ENCODE measurements at places on chromosomes 5 and 9. TPM values are rescaled to one million over a fixed set of nuclear protein-coding genes. Genes with fewer than 3 reads are reported as not detected.

IFNA13 gene
- total RNA-seq: not detected

PALM2AKAP2 gene
- 39.6 TPM for total RNA-seq

DNA sequence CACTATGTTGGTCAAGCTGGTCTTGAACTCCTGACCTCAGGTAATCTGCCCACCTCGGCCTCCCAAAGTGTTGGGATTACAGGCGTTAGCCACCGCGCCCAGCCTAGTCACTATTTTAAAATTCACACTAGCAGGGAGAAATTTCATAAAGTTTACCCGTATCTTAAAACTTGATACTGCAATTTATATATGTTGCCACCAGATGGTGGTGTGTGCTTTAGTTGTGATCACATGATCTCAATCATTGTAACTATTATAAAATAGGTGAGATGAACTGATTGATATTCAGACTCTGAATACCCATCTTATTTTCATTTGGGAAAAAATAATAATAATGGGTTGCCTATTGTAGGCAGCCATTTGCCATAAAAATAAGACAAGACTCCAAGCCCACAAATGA lies 1330.4 kb upstream of the WWC1 start:
- DNase-seq: peak; percentile 58

DNA sequence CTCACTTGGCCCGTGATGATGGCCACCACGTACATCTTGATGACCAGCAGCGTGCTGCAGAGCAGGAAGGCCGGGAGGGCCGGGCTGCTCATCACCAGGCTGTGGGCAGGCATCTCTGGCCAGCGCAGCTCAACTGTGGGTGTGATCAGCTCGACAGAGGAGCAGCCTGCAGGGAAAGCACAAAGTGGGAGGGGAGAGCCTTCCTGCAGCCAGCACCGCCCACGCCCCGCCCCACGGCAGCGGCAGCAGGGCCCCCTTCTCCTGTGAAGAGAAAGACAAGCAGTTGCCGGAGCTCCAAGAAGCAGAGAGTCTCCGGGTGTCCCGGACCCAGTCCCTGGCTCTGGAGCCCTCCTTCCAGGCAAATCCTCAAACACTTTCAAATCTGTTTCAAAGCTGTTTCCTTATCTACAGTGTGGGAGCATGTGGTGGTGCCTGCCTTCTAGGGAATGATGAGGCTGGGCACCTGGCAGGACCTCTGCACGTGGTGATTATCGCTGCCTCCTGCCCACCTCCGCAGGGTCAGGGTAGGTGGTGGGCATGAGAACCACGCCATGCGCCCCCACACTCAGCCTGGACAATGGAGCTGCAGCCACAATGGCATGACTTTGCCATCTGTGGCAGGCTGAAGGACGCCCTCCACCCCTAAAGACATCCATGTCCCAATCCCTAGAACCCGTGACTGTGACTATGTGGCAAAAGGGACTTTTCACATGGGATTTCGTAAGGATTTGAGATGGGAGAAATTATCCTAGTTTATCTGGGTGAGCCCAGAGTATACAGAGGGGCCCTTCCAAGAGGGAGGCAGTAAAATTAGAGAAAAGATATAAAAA lies at the start of gene PTGES:
PTGES (minus strand) TSS at position 143 of the 830 bp plus-strand sequence; CDS start at position 113, 30 bp downstream.
- peak; percentile 82 for DNase-seq

DNA sequence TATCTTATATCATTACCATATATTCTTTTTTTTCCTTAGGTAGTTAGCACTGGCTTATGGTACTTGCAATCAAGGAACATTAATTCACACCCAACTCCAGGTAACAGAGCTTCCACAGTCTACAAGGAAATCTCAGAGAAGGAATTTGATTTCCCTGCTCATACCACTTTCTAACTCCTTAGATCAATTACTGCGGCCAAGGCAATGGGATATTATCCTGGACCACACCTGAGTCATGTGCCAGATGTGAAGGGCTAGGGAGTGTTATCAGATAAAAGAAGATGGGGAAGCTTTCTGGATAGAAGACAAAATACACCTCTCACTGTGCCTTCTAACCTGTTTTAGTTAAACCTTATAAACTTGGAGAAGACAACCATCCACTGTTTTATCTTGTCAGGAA lies 181.2 kb downstream of the CCDC192 start:
- no peak for DNase-seq

DNA sequence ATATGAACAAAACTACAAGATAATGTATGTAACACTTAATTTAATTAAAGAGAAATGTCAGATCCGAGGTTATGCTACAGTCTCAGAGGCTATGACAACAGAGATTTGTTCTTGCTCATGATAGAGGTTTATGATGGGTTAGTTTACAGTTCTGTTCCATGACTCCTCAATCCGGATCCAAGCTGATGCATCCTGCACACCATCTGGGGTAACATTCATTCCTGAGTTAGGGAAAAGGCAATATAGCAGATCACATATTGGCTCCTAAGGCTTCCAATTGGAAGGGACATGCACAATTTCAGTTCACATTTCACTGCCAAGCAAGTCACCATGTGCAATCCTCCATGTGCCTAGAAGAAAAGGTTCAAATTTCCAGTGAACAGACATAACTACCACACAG lies 40.4 kb downstream of the ABLIM3 start:
- DNase-seq: no peak

DNA sequence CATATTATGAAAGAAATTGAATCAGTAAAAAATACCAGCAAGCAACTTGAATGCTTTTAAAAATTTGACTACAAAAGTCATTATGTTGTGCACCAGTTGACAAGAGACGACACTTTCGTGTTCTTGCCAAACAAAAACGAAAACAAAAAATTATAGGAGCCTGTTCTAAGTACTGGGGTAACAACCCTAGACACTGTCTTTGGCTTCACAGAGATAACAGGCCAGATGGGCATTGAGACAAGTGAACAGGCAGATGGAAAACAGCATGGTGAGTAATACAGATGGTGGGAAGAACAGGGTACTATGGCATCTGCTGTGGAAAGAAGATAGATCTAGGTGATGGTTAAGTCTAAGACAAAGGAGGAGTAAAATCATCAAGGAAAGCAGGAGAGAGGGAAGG lies 99.0 kb downstream of the CDH12 start:
- DNase-seq: no peak

All from SJCRH30 (cell line).